Hematopoietic multipotent progenitor cell (in vitro differentiated cells): ENCODE measurements at places on chromosomes 12 and 14. TPM values are rescaled to one million over a fixed set of nuclear protein-coding genes. Genes with fewer than 3 reads are reported as not detected.

EIF5 gene
- 166 TPM for total RNA-seq

ZFHX2 gene
- total RNA-seq: 0.81 TPM

LRTM2 gene
- under 0.01 TPM for total RNA-seq

SIX1 gene
- total RNA-seq: not detected

SOCS2 gene
- total RNA-seq: 128 TPM

SLC4A8 gene
- 5.1 TPM for total RNA-seq

TMEM63C gene
- 0.27 TPM for total RNA-seq

CLEC4D gene
- total RNA-seq: under 0.01 TPM

PRR4 gene
- total RNA-seq: 1.1 TPM

PLEKHA5 gene
- total RNA-seq: 14.5 TPM

ACRBP gene
- 15.9 TPM for total RNA-seq

CALM1 gene
- total RNA-seq: 107 TPM

CPNE6 gene
- not detected for total RNA-seq

MYO1H gene
- not detected for total RNA-seq

VTI1B gene
- 21.3 TPM for total RNA-seq

SIX4 gene
- under 0.01 TPM for total RNA-seq

NPFF gene
- total RNA-seq: not detected

KRT83 gene
- total RNA-seq: not detected

SH2B3 gene
- total RNA-seq: 26.4 TPM

SMCO2 gene
- total RNA-seq: not detected

DENR gene
- total RNA-seq: 22.4 TPM

NTF3 gene
- under 0.01 TPM for total RNA-seq

APOF gene
- not detected for total RNA-seq

EFS gene
- under 0.01 TPM for total RNA-seq

KLHL42 gene
- total RNA-seq: 41.2 TPM

KRT71 gene
- total RNA-seq: not detected

TPPP2 gene
- total RNA-seq: not detected

FGF6 gene
- not detected for total RNA-seq

CLEC4C gene
- total RNA-seq: under 0.01 TPM

ANKRD33 gene
- total RNA-seq: not detected

PLA2G1B gene
- total RNA-seq: 1.3 TPM

ATF1 gene
- total RNA-seq: 28.3 TPM

MANSC4 gene
- total RNA-seq: under 0.01 TPM

IQSEC3 gene
- total RNA-seq: 3.8 TPM

TUNAR gene
- total RNA-seq: not detected

BDKRB1 gene
- not detected for total RNA-seq

ZNF410 gene
- total RNA-seq: 43.6 TPM

HOXC10 gene
- not detected for total RNA-seq

PFKM gene
- 22.4 TPM for total RNA-seq

KCNA1 gene
- total RNA-seq: under 0.01 TPM

AQP5 gene
- not detected for total RNA-seq

RAPGEF3 gene
- 15.6 TPM for total RNA-seq

CPNE8 gene
- 7.3 TPM for total RNA-seq

WNT5B gene
- 1.1 TPM for total RNA-seq

GDF3 gene
- not detected for total RNA-seq

BRI3BP gene
- total RNA-seq: 6.7 TPM

SDS gene
- not detected for total RNA-seq

TC2N gene
- 8.1 TPM for total RNA-seq

GZMB gene
- total RNA-seq: under 0.01 TPM

NINJ2 gene
- 19.4 TPM for total RNA-seq

TRAFD1 gene
- total RNA-seq: 33.4 TPM

VASH1 gene
- total RNA-seq: 5.4 TPM

LHX5 gene
- not detected for total RNA-seq

ARMH4 gene
- 1.1 TPM for total RNA-seq

KRT82 gene
- total RNA-seq: not detected

CAPZA3 gene
- not detected for total RNA-seq

RDH16 gene
- total RNA-seq: under 0.01 TPM
